ENCODE measurements at places on chromosomes 13 and 19.

GRCh38 chr13:30149248-30149647 lies 158.1 kb downstream of the KATNAL1 start:
- no peak for DNase-seq

- DNase-seq: no peak
Measured at GRCh38 chr19:7287722-7288121, 6.5 kb downstream of the INSR start.

GRCh38 chr13:50030315-50030714 lies 15.1 kb downstream of the KCNRG start:
- no peak for DNase-seq

DNA sequence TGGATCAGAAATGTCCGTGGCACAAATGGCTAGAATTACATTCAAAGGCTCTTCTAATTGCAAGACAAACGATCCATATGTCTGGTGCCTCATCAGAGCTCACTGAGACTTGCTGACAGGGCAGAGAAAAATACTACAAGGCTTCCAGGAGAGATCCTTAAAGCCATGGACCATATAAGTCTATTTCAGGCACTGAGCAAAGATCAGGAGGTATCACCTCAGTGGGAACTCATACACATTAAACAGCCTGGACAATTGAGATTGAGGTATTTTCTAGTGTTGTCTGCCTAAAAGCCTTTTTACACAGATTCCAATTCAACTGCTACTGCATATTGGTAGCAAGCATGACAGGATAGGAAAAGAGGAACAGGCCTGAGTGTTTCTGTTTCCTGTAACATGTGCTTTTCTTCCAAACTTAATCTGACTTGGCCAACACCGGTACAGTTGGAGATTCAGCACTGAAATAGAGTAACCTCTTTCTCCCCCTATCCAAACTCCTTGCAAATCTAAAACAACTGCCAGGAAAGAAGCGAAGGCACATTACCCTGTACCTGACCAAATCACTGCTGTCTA lies 65.9 kb downstream of the SERP2 start:
- DNase-seq: no peak

DNA sequence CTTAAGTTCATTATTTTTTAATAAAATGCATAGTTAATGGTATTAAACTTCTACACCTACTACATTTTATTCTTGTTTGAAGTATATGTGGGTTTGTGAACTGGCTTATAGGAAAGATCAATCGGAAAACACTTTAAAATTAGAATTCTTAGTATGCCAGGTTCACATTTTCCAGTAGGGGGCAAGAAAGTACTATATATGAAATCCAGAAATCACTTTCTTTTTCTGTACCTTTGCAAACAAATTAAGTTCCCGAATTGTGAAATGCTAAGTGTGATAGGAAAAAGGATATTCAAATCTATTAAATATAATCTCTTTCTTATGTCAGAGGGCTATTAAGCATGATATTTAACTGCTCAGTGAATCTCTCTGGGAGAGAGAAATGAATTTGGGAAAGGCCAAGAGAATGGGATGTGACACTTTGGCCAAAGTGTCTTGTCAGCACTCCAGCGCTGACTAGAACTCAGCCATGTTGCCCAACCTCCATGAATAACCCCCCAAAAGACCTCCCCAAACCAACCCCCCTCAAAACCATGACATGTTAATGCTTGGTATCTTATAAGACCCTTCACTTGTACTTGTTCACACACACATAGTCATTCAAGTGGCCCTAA lies 122.6 kb upstream of the SLC10A2 start:
- DNase-seq: no peak

DNA sequence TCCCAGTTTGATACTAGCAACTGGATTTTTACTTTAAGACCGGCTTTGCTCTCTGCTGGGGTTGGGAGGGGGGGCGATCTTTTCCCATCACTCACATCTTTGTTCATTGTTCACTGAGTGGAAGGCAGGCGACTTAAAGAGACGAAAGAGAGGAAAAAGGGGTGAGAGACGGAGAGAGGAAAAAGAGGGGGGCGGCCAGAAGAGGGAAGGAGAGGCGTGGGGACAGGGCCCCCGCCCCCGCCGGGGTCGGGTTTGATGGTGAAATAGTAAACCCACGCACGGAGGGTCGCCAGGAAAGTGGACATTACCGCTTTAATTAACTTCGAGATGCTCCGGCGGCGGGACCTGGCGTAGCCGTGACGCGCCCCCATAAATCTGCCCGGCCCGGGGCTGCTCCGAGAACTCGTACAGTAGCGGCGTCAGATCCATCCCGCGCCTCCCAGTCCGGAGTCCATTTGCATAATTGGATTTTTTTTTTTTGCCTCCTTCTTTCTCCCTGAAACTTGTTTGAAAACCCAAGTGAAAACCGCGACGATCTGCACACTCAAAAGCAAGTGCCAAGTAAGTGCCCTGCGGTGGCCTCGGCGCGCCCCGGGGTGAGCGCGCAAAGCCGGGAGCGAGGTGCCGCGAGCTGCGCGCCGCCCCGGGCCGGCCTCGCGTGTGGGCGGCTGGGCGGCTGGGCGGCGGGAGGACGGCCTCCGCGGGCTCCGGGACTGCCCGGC lies 143.9 kb upstream of the ZNF536 start:
- DNase-seq: no peak

GRCh38 chr13:78680576-78681350 lies 21.8 kb upstream of the OBI1 start:
- DNase-seq: no peak

GRCh38 chr13:86402500-86402899 lies 603.3 kb upstream of the SLITRK6 start:
- DNase-seq: no peak

- DNase-seq: no peak
Measured at GRCh38 chr13:82356667-82357410, 1525.4 kb downstream of the SLITRK1 start.

GRCh38 chr13:95880331-95880730 lies 172.9 kb downstream of the UGGT2 start:
- DNase-seq: no peak

- DNase-seq: no peak
Measured at GRCh38 chr13:112889351-112890290, 79.4 kb upstream of the MCF2L start.

GRCh38 chr13:20610006-20610405 lies 43.0 kb downstream of the IFT88 start:
- no peak for DNase-seq

GRCh38 chr19:13024126-13024950 lies 29.1 kb downstream of the NFIX start:
- DNase-seq: no peak

- DNase-seq: peak; percentile 72
Measured at GRCh38 chr19:10289167-10289835, 451 bp upstream of the ICAM5 start.

DNA sequence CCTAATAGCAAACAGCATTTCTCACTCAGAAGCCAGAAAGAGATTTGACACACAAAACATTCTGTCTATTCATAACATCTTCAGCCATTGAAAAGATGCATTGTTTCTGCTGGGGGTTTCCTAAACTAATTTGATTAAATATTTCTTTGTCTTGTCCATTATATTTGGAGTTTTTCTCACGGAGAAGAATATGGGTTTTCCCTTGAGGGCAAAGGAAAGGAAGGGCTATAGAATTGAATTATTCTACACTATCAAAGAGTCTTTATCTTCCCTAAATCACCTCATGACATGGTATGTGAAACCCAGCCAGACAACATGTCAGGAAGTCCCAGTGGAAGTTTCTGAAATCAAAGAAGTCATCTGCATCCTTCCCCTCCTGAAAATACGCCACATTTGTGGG lies 186.4 kb downstream of the SHISA2 start:
- DNase-seq: no peak

GRCh38 chr19:11405846-11406643 lies 13.1 kb downstream of the RGL3 start:
- DNase-seq: peak; percentile 50

DNA sequence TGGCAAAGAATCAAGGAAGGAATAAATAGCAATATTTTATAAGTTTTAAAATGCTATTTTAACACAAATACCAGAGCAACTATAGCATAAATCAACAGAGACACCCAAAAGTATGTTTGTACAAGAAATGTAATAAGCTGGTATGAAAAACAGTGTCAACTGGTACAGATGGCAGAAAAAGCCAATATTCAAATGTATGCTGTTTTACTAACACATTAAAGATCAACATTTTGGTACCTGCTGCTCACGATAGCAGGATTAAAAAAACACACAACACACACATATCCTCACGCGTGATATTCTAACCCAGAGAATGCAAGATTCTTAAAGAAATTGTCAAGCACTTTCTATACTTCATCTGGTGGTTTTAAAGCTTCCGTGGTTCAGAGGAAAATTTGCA lies 48.1 kb upstream of the C19orf12 start:
- no peak for DNase-seq

DNA sequence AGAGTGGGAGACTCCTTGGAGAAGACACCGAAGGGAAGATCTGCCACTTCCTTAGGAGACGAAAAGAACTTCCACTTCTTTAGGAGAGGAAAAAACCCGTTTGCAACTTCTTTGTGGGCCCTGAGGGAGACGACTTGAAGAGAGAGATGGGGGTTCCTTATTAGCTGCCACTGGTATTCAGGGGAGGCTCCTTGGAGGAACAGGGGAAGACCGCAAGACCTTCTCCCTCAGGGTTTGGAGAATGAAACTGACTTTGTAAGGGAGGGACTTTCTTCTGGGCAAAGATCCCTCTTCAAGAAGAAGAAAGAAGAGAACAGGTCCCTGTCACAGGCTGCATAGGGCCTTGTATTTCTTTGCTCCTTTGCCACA lies 416 bp downstream of the BCKDHA start:
- DNase-seq: no peak

DNA sequence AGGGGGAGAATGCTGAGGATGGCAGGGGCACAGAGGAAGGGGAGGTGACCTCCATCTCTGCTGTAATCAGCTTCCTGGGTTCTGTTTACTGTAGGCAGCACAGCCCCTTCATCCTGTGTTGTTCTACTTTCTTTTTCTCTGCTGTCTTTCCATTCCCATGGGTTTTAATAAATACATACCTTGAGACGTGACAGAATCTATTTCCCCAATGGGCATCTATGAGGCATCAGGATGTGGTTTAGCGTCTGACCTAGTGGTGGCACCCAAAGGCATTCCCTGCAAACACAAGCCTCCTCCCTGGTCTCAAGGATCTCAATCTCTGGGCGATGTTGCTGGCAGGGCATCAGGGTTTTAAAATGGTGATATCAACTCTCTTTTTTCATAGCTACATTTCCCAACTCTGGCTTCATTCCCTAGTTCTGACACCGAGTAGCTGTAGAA lies 60.8 kb downstream of the ALOX5AP start:
- no peak for DNase-seq

DNA sequence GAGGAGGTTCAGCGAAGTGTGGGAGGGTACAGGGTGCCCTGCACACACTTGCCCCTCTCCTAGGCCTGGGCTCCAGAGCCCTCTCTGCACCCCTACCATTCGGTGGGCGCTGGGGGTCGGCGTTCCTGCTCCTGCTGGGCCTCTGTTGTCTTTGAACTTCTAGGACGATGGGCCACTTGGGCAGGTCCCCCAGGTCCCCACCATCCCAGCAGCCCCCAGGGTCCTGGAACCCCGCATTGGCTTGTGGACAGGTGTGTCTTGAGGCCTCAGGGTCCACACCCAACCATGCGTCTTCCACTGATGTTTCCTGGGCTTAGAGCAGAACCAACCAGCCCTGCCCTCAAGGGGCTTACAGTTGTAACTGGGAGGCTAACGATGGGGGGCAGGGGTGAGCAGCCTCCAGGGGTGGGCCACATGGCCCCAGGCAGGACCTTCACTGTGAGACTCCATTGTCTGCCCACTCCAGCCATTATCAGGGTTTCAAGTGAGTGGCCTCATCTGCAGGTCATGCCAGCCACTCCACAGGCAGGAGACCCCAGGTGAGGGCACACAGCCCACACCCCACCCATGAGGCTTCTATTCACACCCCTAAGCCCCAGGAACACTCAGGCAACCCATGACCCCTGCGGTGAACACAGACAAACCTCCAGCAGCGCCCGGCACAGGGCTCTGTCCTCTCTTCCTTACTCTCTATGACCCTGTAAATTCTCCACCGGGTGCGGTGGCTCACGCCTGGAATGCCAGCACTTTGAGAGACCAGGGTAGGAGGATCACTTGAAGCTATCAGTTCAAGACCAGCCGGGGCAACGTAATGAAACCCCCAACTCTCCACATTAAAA lies 2.0 kb upstream of the KLF16 start:
- no peak for DNase-seq

DNA sequence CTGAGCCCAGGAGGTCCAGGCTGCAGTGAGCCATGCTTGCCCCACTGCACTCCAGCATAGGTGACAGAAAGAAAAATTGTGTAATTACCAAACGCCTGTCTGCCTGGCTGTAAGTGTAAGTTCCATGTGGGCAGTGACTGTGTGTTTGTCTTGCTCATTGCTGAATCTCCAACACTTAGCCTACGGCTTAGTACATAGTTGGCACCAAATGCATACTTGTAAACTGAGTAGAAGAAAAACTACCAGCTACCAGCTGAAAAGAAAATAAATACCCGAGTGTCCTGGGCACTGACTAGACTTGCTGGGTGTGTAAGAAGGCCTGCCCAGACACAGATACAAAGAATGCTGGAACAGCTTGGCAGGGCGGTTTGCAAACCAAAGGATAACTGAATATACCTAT lies 2.7 kb upstream of the CEBPG start:
- DNase-seq: no peak

DNA sequence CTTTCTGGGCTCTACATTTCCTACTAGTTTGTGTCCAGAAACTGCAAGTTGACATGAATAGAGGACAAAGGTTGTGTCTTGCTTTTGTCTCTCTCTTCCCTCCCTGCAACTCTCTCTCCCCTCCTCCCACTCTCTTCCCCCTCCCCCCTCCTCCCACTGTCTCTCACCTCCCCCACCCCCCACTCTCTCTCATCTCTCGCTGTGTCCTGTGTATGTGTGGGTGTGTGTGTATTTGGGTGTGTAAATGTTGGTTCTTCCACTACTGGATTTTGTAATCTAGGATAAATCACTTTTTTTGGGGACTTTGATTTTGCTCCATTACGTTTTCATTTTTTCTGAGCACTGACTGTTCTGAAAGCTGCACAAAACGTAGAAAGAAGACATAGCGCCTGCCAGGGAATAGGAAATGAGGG lies 48.4 kb downstream of the AKAP11 start:
- no peak for DNase-seq

DNA sequence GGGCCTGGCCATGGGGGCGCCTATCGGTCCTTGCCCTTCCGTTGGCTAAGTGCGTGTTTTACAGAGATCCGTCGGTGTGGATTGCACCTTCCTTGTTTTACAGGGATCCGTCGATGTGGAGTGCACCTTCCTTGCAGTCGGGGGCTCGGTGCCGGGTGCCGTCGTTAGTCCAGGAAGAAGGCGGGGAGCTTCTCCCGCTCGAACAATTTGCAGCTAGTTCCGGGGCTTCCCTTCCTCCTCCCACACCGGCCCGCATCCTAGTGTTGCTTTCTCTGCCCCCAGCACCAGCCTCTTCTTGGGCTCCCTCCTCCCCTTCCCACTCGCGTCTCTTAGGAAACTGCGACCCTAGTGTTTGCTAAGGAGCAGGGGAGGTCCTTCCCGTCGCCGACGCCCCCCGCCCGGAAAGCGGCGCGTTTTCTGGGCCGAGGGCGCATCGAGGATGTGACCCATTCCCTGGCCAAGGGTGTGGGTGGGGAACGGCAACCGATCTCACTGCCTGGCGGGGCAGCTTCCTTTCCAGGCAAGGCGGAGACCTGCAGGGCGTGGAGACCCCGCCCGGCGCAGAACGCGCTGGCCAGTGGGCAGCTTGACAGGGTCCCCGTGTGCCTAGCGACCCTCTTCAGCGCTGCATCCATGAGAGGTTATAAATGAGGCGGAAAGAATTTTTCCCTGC lies 75.7 kb upstream of the ZNF91 start:
- DNase-seq: no peak
